ENCODE measurements at places on chromosomes 6 and 20.

DNA sequence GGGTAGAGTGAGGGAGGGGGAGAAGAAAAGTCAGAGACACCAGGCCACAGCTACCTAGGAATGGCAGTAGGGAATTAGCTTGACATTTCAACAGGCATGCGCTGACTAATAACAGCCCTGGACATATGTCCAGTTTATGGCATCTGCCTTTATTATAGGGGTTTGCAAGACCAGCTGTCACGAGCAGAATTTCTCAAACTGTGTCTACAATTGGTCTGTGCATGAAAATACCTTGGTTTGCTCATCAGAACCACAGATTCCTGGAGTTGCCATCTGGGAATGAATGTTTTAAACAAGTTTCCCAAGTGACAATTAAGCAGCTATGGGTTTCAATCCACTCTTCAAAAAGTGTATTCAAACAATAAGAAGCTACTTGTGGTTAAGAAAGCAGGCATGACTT, 110.3 kb upstream of the ENPP5 start:
- DNase-seq, result no peak

DNA sequence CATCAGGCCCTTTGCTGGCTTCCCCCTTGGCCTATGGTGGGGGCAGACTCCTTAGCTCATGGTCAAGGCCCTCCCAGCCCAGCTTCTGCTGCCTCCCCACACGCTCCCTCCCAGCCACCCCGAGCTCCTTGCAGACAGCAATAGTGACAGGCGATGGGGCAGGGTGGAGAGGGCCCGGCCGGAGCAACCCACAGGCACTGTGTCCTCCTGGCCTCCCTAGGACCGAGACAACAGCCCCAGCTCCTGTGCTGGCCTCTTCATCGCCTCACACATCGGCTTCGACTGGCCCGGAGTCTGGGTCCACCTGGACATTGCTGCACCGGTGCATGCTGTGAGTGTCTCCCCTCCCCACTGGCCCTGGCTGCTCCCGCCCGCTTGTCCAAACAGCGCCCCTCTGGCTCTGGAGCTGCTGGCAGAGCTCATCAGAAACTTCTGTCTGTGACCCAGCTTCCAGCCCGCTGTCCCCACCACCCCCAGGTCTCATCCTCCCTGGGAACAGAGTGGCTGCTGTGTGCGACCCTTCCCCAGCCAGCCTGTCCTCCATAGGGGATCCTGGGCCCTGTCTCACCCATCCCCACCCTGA, 21.8 kb downstream of the NPEPL1 start:
- no peak for DNase-seq

GRCh38 chr6:48071833-48072232, 39.2 kb downstream of the PTCHD4 start:
- no peak for DNase-seq

DNA sequence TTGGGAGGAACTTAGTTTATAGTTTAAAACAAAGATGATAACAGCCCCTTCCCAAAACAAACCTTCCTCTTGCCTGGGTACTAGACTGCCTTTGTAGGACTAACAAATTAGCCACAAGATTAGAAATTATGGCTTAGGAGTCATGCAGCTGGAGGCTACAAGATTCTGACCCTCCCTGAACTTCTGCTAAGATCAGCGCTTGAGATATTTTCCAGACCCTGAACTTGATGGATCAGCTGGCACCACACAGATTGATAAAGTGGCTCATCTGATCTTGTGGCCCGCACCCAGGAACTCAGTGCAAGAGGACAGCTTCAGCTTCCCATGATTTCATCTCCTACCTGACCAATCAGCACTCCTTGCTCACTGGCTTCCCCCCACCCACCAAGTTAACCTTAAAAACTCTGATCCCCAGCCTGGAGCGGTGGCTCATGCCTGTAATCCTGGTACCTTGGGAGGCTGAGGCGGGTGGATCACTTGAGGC, 5.9 kb upstream of the SERINC3 start:
- no peak for DNase-seq

DNA sequence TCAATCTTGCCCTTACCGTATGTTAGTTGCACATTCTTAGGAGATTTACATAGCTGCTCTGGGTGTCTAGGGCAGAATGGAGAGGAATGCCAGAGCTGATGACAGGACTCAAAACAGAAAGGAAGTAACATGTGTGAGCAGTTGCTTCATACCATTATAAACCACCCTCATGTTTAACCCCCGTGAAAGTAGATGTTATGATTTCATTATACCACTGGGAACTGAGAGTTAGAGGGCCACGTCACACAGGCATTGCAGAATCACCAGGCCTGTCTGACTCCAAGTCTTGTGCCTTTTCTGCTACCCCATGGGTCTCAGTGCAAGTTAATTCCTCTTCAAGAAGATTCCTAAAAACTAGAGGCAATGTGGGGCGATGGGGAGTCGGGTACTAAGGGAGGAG, 23.5 kb upstream of the SIM1 start:
- DNase-seq, result no peak

All from stimulated activated CD4-positive, alpha-beta T cell treated with anti-CD3 and anti-CD28 coated beads, Interleukin-15, amount 100 ng/mL, for 48 hours (primary cell).